CD4-positive, alpha-beta T cell treated with Interferon gamma for 1 hour (primary cell): ENCODE measurements at places on chromosomes 11 and 22.

DNA sequence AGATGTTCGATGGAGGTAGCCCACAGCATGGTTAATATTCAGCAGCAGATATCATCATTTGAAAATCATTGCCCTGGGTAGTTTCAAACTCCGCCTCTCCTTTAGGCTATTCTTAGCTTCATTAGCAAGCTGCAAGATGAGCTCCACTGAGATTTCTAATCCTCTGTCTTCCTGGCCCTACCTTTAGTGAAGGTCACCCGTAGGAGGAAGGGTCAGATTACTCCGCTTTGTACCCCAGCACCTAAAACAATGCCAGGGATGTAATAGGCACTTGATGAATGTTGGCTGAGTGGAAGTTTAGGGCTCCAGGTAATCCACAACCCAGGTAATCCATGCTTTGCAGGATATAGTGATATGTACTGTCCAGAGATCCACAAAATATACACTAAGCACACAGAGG lies 260.1 kb upstream of the MTNR1B start:
- DNase-seq: no peak

GRCh38 chr11:5556596-5557188 lies 8.4 kb upstream of the OR52H1 start:
- DNase-seq: no peak

DNA sequence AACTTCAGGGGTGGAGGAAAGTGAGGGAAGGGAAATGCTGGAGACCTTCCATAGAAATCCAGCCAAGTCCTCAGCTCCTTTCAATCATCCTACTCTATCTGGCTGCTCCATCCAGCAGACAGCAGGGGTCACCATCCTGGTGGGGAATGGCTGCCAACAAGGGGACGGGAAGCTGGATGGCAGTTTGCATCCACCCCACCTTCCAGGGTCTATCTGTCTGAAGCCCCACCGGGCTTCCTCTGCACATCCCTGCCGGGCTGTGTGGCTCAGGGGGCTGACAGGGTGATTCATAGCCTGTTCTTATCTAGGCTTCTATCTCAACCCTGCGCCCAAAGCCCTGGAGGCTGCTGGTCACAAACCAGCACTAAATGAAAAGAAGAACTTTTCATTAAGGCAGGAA lies 1.1 kb downstream of the SYTL2 start:
- no peak for DNase-seq

GRCh38 chr11:121029813-121030445 lies 6.0 kb downstream of the TBCEL start:
- no peak for DNase-seq
